CD4-positive, alpha-beta T cell treated with Interleukin-15 for 4 hours (primary cell): ENCODE measurements at places on chromosomes 6 and 20.

- no peak for DNase-seq
These were observed 149.0 kb upstream of the FUT9 start for GRCh38 chr6:95866732-95867131.

DNA sequence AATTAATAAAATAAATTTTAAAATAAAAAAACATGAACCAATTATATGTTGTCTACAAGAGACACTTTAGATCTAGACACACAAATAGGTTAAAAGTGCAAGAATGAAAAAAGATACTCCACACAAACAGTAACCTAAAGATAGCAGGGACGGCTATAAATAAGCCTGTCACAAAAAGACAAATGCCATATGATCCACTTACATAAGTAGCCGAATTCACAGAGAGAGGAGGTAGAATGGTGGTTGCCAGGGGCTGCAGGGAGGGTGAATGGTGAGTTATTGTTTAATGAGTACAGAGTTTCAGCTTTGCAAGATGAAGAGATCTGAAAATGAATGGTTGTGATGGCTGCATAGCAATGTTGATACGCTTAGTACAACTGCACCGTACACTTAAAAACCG, 32.7 kb downstream of the KATNA1 start:
- no peak for DNase-seq

GRCh38 chr20:19758133-19758500, at the start of gene RIN2:
RIN2 (plus strand) TSS chr20:19758258; CDS start chr20:19889602, 131,344 bp downstream.
- no peak for DNase-seq

GRCh38 chr6:15033850-15034203, 212.0 kb upstream of the JARID2 start:
- DNase-seq = no peak

- DNase-seq = no peak
These were observed 1.4 kb upstream of the PPP1R18 start for GRCh38 chr6:30687659-30688431.

DNA sequence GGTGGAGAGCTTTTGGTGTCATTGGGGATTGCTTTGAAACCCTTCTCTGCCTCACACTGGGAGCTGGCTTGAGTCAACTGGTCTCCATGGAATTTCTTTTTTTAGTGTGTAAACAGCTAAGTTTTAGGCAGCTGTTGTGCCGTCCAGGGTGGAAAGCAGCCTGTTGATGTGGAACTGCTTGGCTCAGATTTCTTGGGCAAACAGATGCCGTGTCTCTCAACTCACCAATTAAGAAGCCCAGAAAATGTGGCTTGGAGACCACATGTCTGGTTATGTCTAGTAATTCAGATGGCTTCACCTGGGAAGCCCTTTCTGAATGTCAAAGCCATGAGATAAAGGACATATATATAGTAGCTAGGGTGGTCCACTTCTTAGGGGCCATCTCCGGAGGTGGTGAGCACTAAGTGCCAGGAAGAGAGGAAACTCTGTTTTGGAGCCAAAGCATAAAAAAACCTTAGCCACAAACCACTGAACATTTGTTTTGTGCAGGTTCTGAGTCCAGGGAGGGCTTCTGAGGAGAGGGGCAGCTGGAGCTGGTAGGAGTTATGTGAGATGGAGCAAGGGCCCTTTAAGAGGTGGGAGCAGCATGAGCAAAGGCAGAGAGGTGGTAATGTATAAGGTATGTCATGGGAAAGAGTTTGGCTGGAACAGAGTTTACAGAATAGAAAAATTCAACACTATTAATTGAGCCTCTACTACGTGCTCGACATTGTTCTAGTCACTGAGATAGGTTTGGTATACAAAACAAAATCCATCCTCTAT, 31.2 kb downstream of the SRSF3 start:
- DNase-seq = no peak

DNA sequence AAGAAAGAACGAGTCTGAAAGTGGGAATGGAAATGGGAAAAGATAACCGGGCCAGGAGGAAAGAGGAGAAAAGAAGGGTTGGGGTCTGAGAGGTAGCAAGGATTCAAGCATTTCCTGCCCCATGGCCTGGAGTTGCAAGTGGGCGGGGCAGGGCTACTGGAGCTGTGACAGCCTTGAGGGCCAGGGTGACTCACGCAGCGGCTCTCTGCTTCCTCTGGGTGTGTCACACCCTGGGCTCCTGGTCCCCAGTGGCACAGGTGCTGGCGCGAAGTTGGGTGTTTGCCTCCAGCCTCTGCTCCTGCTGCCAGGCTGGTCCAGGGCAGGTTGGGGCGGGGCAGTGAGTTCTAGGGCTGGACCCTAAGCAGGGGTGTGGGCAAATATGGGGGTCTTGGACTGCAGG, 3.3 kb upstream of the ULBP3 start:
- peak; percentile 45 for DNase-seq

DNA sequence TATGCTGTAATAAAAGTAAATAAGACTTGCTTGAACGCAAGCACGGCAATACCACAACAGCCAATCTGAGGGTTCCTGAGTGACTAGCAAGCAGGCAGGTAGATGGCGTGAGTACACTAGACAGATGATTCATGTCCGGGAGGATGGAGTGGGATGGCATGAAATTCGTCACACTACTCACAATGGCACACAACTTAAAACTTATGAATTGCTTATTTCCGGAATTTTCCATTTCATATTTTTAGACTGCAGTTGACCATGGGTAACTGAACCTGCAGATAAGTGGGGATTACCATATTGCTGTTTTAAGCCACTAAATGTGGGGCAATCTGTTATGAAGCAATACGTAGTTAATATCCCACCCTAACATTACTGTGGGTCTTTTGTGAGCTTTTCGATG, 93.6 kb upstream of the NFATC2 start:
- DNase-seq = no peak

DNA sequence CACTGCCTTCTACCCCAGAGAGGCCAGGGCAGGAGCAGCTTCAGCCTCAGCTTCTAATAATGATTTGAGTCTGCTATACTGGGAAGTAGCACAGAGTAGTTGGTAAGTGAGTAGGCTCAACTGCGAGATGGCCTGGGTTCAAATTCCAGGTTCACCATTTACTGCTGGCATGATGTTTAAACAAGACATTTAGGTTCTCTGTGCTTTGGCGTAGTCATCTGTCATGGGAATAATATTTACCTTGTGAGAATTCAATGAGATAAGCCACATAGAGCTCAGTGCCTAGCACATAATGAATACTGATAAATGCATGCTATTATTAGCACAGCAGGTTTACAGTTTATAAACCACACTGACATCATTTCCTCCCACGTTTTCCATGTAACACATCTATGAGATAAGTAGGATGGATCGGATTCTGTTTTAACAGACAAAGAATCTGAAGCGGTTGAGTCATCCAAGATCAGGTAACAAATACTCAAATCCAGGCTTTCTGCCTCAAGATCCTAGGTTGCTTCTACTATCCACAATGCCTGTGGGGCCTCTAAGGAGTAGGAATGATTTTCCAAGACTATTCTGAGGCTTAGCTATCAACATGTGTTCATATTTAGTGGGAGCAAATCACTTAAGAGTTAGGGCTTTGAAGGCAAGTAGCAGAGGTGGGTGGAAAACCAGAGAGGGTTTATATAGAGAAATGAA, 72.9 kb upstream of the DTNBP1 start:
- no peak for DNase-seq

DNA sequence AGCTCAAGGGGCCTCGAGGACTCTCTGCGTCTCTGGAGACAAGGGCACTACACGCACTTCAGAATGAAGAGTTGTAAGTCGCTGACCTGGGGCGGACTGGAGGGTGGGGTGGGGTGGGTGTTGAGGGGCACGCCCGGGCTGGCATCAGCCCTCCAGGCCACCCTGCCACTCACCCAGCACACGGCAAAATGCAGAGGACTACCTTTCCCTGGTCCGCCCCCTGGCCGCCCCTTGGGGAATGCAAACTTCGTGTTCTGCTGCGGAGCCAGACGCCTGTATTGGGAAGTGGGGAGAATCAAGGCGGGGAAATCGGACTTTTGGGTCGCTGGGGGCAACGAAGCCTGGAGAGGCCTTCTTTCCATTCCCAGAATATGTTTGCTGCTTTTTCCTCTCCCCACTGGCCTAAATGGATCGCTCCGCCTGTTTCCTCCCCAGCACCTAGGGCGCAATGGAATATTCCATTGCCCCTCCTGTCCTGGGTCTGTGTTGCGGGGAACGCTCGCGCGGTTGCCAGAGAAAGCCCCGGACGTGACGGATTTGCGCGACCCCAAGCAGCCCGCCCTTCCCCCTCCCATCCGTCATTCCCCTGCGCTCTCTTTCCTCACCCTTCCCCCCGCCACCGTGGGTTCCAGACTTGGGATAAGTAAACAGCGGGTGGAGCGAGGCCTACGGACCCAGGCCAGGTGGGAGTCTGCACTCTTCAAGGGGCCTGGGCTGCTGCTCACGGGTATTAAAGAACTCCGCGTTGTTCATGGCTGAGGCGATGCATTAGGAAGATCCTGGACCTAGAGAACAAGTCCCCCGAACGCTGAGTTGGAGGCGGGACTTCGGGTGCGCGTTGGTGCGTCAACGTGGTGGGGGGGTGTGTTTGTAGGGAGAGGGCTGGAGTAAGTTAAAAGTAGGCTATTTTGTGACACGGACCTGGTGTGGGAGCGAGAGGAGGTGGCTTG, at the start of gene PPT2:
TSS of gene PPT2 (plus strand) at position 578 of the 950 bp plus-strand sequence. CDS start 454 bp downstream, outside the sequence.
- DNase-seq = peak; percentile 57

DNA sequence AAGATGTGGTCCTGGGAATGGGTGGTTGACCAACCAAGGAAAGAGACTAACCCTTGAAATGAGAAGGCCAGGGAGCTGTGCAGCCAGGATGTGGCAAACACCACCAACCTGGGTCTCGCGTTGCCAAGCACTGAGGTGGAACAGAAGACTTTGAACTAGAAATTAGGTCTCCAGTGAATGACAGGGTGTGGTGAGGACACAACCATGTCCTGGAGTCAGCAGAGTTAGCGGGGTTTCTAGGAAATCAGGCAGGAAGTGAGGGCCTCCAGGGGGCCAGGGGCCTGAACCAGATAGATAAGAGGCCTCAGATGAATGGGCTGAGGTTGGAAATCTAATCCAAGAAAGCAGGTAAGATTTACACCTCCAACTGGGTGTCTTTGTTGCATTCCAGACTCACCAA, 353.3 kb upstream of the ARID1B start:
- DNase-seq = peak; percentile 21

- DNase-seq = no peak
These were observed 127.6 kb upstream of the TFAP2D start for GRCh38 chr6:50585441-50586330.

GRCh38 chr20:20492521-20493332, 124.8 kb downstream of the INSM1 start:
- DNase-seq = no peak

DNA sequence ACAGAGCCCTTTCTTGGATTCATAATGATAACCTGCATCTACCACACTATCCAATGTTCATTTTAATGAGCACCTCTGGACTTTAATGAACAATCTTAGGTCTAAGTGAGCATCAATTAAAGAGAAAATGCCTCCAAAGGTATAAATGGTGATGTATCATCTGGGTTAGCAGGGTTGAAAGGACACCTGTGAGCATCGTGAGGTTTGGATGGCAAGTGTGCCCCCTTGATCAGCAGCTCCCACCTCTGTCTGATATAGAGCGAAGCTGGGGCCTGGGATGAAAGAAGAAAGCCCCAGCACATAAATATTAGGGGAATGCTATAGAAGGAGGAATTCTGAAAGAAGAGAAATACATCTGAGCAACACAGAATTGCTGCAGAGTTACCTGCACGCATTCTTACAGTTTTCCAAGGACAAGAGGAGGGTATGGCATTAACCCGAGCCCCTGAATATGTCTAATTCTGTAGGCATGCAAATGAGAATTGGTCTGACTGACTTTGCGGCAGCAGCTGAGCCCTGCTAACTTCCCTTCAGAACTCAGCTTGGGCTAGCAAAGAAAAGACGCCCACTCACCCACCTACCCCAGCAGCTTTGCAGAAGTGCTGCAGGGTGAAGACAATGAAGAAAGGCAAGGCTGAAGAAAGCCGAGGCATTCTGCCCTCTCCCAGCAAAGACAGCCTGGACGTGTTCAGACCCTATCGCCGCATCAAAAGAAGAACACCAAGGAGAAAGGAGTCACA, 136.2 kb downstream of the GMPR start:
- DNase-seq = no peak

DNA sequence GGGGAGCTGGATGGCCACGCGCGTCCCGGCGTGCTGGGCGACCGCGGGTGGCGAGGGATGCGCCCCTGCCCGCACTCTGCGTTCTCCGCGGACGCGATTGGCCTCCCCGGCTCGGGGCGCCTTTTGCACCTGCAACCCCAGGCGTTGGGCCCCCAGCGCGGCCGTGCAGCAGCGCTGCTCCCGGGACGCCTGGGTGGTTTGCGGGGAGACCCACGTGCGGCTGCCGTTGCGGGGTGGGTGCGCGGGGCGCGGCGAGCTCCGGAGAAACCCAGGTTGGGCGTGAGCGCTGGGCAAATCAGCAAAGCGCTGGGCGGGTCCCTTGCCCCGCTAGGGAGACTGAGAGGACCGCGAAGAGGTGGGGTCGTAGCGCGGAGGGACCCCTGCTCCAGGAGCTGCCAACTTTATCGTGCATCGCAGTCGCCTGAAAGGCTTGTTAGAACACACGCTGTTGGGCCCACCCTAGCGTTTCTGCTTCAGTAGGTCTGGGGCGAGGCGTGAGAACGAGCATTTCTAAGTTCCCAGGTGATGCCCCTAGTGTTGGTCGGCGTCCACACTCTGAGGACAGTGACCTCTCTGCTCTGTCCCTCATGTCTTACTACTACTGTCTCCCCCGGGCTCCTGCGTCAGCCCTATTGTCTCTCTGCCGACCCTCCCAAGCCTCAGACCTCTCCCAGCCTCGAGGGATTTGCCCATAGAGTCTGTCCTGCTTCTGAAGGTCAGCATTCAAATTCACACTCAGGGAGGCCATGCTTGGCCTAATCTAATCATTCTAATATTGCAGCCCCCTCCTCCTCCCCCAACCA, 538 bp upstream of the ZFP64 start:
- DNase-seq = peak; percentile 12

DNA sequence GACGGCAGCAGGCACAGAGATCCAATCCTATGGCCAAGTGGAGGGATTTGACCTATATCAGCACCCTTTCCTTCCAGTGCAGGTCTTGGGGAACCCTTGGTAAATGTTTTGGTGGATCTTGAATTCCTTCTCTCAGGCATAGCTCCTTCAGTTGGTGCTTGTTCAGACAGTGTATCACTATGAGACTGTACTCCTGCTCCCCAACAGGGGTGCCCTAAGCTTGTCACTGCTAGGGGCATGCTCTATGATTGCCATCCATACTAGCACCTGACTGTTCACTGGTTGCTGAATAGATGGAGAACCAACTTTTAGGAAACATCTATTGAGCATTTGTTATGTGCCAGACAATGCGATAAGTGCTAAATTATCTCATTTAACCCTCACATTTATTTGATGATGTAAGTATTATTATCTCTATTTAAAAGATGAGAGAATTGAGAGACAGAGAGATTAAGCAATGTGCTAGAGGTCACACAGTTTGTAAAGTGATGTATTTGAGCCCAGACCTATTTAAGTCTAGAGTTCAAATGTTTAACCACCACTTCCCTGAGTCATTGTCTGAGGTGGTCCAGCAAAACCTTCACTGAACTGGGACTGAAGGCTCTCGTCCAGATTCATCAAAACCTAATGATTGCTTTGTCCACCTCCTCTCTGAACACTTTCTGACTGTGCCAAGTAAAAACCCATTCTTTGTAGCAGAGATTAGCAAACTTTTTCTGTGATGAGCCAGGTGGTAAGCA, 34.3 kb downstream of the ADGRF1 start:
- no peak for DNase-seq

- DNase-seq = no peak
These were observed 45.1 kb downstream of the TRERF1 start for GRCh38 chr6:42406306-42407280.
